ENCODE measurements at places on chromosomes 7 and 10. TPM values are rescaled to one million over a fixed set of nuclear protein-coding genes. Genes with fewer than 3 reads are reported as not detected.

MYOZ1 gene
- total RNA-seq, result not detected

MSMB gene
- not detected for total RNA-seq

UBE2D4 gene
- total RNA-seq, result 11.4 TPM

CPA4 gene
- total RNA-seq, result not detected

Measured in B cell (primary cell).